ENCODE measurements at places on chromosomes 2 and 18.

GRCh38 chr2:97713296-97714083 lies at the start of gene ZAP70:
Gene ZAP70, plus strand, starts transcription at chr2:97713576. Its CDS starts 10,461 bp downstream, at chr2:97724037.
- DNase-seq = peak; percentile 77

DNA sequence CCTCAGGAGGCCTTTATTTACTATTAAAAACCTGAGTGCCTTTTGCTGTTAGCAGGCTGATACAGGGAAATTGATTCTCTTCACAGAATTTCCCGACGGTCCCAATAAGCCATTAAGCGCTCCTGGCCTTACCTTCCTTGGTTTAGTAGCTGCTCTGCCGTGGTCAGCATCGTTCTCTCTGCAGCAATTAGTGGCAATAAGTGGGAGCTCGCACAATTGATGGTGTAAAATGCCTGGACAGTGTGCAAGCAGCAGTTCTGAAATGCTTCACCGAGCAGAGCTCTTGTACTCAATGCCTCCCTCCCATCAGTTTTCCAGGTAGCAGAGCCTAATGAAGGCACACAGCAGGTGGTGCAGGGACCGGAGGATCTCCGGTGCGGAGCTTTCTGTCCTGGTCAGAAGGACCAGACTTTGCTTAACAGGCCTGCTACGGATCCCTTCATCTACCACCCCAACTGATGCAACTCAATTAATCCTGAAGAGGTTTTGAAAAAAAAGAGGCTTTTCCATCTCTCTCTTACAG lies 1.1 kb upstream of the LINC00305 start:
- DNase-seq = no peak

GRCh38 chr2:20313659-20314058 lies 37.0 kb downstream of the PUM2 start:
- no peak for DNase-seq

DNA sequence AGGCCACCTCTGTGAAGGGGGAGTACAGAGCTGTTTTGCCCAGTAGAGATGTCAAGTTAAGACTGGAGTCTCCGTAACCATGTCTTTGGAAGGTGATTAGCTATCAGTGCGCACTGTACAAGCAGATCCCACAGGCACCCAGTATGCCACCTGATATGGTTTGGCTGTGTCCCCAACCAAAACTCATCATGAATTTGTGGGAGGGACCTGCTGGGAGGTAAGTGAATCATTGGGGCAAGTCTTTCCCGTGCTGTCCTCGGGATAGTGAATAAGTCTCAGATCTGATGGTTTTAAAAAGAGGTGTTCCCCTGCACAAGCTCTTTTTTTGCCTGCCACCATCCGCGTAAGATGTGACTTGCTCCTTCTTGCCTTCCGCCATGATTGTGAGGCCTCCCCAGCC lies 90.2 kb downstream of the ACTR2 start:
- DNase-seq = no peak

GRCh38 chr2:195559431-195559914 lies 97.6 kb upstream of the SLC39A10 start:
- DNase-seq = peak; percentile 86

- no peak for DNase-seq
Observed at GRCh38 chr18:37980556-37980955, 415.0 kb upstream of the CELF4 start.

Data from CD8-positive, alpha-beta T cell (primary cell).